ENCODE measurements at places on chromosomes 6 and 20.
A peak's percentile ranks its signal among the peaks of the same experiment; 100 is the strongest.

DNA sequence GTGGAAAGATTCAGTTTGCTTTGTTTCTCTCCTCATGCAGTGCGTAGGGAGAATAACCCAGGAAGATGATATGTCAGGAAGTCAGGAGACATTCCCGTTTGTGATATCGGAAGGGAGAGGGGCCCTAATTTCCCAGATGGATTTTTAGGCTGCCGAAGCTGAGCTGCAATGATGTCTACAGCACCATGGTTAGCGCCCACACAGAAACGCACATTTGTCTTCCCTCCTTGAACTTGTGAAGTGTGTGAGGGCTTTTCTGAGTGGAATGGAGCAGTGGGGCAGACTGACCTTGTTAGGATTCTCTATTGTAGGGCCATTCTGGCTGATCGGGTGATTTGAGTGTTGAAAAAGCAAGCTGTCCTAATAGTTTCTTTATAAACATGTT, 191.3 kb upstream of the ARG1 start:
- DNase-seq: no peak

GRCh38 chr20:35285806-35286076, 1.2 kb upstream of the EIF6 start:
- DNase-seq: no peak

- peak; percentile 53 for DNase-seq
These were observed 5.6 kb upstream of the SYNE1 start for GRCh38 chr6:152642578-152643375.

GRCh38 chr20:32535316-32535952, 49.7 kb downstream of the NOL4L start:
- no peak for DNase-seq

DNA sequence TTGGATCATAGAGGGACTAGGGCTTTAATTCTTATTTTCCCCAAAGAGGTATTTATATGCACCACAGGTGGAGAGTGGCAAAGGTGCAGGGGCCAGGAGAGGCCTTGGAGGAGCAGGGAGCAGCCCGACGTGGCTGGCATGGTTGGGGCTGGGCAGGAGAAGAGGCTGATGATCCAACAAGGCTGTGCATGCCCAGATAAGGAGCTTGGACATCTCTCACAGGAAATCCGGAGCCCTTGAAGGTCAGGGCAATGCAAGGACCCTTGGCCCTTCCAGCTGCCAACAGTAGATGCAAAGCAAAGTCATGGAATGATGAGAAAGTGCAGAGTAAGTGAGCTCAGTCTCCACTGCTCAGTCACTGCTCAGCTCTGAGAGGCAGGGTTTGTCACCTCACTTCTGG, 39.9 kb upstream of the SIRT5 start:
- no peak for DNase-seq

DNA sequence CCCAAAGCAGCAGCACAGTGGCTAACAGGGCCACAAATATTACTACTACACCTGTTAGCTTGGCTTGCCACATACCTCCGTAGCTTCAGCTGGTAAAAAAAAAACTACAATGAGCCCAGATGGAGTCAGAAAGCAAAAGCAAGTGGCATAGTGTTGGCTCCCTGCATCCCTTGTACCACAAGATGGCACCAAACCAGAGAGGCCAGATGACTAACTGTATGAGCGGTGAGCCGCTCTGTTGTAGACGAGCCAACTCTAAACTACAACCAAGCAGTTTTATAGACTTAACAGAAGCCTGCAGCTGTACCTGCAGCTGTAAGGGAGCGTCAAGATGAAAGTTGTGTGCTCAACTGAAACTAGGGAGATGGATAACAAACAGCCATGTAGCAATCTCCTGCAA, 84.5 kb upstream of the MCHR2 start:
- peak; percentile 76 for DNase-seq

GRCh38 chr6:8556370-8557013, 121.1 kb upstream of the SLC35B3 start:
- DNase-seq: no peak

DNA sequence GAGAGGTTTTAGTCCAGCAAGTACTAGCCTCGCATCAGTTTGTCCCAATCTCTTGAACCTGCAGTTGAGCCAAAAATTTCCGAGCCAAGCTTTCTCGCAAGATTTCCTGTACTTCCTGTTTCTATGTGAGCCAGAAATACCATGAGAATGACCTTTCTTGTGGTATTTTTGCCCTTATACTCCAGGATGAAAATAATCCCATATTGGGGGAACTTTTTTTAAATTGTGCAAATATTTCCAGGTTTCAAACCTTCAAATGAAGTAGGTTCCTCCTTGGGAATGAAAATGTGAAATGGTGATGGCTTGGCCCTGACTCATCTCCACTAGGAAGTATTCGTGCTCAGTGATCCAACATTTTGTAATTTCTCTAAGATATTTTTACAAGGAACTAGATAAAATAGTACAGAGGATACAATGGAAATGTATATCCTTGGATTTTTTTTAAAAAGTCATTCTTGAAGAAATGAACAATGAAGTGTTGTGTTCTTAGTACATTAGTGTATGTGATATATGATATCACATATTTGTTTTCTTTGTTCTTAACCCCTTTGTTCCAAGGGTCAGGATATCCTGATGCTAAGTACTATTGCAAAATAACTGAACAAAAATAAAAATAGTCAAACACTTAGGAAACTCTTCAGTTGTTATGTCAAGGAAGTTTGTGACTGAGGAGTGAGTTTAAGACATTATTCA, 184.0 kb downstream of the PDE7B start:
- DNase-seq: no peak

GRCh38 chr6:14068133-14068532, 49.4 kb upstream of the CD83 start:
- DNase-seq: no peak

- DNase-seq: no peak
These were observed 60.1 kb downstream of the DAAM2 start for GRCh38 chr6:39852324-39852723.

Data from HT-29 (cell line).